Right lobe of liver (tissue), 6 donors: ENCODE measurements at places on chromosomes 12 and 14.

DNA sequence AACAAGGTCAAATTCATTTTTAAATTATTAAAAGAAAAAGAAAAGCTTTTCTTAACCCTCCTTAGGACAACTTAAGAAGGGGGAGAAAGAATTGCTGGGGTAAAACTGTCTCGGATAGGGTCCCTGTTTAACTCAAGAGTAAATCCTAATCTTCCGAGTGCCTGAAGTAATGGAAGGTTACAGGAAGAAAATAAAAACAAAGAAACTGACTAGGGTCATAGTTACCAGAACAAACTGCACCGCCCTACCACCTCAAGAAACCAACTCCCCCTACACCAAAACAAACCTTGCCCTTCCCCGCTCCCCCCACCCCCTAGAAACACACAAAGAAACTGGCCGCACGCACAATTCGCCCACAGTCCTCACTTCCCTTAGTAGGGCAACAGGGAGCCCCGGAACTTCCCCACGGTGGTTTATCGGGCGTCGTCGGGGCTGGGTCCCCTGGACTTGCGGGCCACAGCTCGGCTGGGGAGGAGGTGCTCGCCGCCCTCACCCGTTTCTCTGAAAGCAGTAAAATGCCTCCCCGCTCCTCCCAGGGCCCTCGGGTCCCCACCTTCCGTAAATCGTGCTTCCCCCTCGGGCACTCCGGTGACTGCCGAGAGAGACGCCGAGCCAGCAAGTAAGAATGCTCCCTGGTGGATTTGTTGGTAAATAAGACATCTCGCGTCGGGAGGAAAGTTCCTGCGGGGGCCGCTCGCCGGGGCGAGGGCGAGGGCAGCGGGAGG is 2.4 kb downstream of the SINHCAF start:
- DNase-seq = peak; percentile 82

DNA sequence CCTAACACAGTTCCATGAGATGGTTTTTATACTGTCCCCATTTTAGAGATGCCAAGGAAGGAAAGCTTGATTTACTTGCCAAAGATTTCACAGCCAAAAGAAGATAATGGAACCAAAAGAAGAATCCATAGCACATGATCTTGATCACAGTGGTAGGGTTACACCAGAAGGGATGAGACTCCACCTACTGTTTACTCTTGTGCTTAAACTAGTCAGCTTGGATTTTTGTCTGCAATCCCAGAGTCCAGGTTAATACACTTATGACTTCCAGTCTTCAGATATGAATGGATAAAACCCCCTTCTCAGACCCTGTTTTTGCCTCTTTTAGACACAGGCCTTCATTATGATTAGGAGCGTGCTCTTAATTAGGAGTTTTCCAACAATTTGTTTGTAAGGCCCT is 454.2 kb downstream of the AEBP2 start:
- no peak for DNase-seq

DNA sequence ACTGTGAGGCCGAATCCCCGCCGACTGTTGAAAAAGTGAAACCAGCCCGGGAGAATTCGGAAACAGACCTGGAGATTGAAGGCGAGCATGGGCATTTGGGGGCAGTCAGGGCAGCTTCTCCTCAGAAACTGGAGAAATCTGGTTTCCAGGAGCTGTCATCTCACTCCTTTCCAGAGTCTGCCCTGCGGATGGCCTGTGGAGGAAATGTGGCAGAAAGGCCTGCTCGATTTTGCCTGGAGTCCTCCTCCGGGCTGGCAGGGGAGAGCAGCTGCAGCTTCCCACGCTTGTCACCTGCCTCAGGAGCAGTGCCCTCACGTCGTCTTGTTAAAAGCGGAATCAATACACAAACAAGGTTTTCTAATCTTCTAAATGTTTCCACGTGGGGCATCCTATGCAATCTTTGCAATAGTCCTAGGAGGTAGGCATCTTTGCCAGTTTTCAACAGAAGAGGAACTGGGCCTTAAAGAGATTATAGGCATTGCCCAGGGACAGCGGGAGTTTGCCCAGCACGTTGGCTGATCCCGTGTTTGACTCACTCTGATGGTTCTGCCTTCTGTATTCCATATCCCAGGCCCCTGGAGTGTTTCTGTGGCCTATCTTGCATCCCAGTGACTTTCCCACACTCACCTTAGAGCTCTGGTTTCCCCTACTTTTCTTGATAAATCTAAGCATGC is 2.3 kb downstream of the LRRC74A start:
- no peak for DNase-seq

- DNase-seq = peak; percentile 10
Measured at GRCh38 chr14:103086771-103087342, 2.8 kb downstream of the LBHD2 start.

- DNase-seq = no peak
Measured at GRCh38 chr12:28629691-28630090, 439.4 kb downstream of the CCDC91 start.

DNA sequence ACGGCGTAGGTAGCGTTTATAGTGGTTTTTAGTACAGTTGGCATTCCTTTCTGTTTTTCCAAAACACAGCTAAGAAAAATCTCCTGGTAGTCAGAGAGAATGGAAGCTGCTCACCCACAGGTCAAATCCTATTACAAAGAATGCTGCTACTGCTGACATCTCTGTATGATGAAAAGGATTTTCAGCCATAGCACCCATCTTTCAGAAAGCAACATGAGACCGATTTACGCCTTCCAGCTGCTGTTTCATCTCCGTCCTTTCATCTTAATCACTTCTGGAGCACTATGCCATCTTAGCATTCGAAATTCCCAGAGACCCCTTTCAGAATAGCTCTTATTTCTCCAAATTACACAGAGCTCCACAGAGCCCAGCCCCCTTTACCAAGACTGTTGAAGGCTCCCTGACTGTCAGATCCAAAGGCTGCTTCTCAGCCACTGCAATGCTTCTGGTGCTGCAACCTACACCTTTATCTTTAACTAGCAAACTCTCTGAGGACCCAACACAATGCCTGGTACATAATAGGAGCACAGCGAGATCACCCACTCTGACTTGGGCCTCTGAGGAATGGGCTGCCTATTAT is 211.8 kb downstream of the NEDD1 start:
- no peak for DNase-seq

DNA sequence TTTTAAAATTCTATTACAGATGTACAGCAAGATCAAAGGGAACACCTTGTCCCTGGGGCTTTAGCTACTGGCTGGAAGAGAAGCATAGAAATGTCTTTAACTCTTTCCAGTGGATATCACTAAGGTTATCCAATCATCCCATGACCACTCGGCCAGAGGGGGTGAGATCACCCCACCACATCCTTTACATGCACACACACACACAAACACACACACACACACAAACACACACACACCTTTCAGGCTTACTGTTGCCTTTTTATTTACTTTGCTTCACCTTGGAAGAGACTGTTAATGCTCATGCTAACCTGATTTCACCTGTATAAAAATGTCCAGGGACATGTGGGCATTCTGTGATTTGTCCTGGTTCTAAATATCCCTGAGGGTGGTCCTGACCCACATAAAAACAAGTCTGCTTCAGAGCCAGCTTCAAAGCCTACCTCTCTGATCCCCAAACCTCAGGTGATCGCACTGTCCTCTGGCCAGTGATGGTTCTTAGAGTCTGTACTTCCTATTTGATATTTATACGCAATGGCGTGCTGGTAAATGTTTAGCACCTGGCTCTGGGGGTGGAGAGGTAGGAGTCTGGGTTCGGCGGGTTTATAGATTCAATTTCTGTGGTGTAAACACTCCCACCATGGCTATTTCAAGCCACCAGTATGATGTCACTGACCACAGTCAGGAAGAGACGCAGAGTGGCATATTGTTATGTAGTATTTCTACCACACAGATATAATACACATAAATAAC is 166.1 kb upstream of the EEA1 start:
- no peak for DNase-seq

DNA sequence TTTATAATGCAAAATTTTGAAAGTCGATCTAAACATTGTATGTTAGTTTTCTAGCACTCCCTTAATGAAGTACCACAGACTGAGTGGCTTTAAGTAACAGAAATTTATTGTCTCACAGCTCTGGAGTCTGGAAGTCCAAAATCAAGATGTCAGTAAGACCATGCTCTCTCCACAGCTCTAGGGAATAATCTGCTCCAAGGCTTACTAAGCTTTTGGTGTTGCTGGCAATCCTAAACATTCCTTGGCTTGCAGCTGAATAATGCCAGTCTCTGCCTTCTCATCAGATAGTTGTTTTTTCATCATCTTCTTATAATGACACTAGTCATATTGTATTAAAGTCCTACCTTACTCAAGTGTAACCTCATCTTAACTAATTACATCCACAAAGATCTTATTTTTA is 102.2 kb downstream of the RASSF9 start:
- no peak for DNase-seq

DNA sequence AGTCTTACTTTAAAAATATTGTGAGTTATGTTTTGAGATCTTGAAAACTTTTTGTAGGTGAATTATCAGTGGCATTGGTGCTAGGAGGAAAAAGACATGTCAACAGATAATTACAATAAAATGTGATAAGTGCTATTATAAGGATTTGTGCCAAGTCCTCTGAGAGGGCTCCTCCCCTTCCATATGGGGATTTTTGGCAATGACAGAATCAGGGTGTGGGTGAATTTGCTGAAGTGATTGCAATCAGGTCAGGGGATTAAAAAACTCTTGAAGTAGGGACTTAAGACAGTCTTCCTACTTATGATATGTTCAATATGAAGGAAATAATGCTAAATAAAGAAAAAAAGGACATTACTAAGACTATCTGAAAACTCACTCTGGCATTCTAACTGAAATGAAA is 122.5 kb downstream of the SLC15A5 start:
- DNase-seq = no peak

GRCh38 chr12:131535779-131536178 is 175.1 kb upstream of the SFSWAP start:
- DNase-seq = no peak

DNA sequence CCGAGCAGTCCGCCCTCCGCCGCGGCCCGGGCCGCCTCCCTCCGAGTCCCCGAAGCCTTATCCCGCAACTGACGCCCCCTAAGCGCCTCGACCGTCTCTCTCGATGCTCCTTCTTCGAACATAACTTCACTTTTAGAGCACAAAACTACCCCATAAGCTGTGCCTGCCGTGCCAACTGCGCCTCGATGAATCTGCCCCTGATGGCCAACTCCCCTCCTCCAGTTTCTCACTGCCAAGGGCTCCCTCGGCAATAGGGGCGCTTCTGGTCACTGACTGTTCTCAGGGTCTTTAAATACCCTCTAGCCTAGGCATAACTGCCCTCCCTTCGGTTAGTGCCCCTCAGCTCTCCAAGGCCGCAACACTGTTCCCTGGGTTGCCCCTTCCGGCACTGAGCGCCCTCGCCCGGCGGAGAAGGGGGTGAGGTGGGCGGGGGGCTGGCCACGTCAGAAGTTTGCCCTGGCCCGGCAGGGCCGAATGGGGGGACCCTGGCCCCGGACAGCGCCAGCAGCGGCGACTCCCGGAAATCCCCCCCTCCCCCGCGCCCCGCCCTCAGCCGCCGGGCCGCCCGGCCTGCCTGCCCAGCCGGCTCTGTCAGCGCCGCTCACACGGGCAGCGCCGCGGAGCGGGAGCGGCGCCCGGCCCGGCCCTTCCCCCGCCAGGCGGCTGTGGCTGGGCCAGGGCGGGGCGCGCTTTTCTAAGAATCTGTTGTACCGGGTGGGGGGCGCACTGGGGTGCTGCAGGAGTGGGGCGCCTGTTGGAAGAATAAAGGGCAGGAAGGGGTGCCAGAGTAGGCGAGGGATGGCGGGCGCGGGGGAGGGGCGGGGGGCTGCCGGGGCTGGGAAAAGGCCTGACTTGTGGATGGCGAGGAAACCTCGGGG is 10.6 kb downstream of the RARG start:
- DNase-seq = peak; percentile 75

DNA sequence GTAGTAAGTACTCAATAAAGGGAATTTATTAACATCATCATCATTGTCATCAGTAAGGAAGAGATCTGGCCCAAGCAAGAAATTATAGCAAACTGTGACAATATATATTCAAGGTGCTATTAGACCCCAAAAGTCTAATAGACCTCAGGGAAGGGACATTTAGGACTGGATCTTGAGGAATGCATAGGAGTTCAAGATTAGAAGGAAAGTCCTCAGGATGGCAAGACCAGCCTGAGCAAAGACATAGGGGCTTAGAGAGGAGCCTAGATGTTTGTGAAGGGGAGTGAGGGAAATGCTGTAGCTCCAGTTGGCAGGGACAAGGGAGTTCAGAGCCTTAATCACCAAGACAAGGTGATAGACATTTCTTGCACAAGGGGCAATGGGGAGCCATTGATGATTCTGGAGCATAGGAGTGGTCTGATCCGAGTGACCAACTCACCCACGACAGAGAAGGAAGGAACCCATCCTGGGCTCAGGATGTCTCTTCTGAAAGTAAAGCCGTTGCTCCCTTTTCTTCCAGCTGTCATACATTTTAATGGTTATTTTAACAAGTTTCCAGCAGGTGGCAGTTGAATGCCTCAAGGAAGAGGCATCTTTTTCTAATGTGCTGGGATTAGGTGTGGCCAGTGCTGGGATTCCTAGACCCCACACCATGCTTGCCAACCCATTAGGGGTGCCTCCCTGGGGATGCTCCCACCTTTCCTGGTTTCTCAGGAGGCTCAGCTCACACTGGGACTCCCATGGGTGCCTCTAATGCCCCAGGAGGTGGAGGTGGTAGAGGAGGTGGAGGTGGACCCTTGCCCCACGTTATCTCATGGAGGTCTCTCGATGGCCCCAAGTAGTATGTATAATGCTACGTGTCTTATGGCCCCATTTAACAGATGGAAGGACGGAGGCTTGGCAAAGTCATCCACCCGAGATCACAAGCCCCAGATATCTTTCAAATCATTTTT is 37.8 kb downstream of the PHETA1 start:
- no peak for DNase-seq

- no peak for DNase-seq
Measured at GRCh38 chr12:100279607-100280244, 12.7 kb downstream of the SCYL2 start.

- DNase-seq = no peak
Measured at GRCh38 chr14:91693346-91693745, 38.5 kb downstream of the CATSPERB start.
